ENCODE measurements at places on chromosomes 12 and 14. TPM values are rescaled to one million over a fixed set of nuclear protein-coding genes. Genes with fewer than 3 reads are reported as not detected.

The MYH6 gene
- total RNA-seq: not detected

The PELI2 gene
- total RNA-seq: 28.8 TPM

The KSR2 gene
- total RNA-seq: 2.1 TPM

The P3H3 gene
- 42.4 TPM for total RNA-seq

The CCDC198 gene
- not detected for total RNA-seq

The RNASE3 gene
- not detected for total RNA-seq

The TMEM63C gene
- total RNA-seq: 7.0 TPM

DNA sequence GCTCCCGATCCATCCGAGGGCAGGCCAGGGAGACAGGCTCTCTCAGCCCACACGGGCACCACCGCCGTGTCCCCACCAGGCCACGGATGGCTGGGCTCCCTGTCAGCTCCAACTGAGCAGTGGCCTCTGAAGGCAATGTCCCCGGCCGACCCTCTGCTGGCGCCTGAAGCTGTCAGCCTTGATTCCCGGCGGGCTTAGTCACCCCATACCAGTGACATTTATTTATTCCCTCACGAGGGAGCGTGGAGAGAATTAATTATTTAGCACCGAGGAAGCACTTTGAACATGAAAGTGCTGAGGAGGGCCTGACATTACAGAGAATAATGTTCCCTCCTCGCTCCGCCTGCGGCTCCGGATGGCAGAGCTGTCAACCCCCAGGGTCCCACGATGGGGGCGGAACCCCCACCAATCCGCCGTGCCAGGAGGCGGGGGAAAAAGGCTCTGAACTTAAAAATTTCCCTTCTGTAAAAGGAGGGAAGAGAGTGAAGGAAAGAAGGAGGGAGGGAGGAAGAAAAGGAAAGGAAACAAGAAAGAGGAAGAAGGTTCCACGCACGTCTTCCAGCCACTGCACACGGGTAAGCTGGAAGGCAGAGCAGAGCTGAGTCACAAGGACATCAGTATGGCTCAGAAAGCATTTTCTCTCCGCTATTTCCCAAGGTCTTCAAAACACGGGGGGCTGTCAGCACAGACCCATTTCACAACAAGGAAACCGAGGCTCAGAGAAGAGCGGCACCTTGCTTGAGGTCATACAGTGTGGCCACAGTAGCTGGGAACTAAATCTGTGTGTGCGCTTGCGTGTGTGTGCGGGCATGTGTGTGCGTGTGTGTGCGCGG lies 108.7 kb upstream of the NCOR2 start:
- no peaks in the 10 kb centered on the region for H3K36me3 ChIP-seq
- H3K27me3 ChIP-seq: no peaks in the 10 kb centered on the region
- no peak for DNase-seq
- no peaks in the 10 kb centered on the region for H3K4me1 ChIP-seq

DNA sequence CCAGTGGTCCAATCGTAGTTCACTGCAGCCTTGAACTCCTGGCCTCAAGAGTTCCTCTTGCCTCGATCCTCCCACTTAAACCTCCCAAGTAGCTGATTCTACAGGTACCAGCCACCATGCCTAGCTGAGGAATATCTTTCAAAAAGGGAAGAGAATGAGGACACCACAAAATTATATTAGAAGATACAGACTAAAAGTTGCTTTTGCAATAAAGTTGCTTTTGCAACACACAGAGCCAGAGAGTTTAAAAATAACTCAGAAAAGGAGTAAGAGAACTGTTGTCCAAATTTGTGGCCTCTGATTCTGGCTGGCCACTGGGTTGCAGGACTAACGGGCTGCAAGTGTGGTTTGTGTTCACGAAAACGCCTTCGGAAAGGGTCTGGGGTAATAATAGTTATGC lies 19.8 kb downstream of the TMEM253 start:
- H3K4me3 ChIP-seq: no peak overlapping the region
- no peak overlapping the region for H3K27ac ChIP-seq
- no peaks in the 10 kb centered on the region for H3K27me3 ChIP-seq
- H3K4me1 ChIP-seq: no peaks in the 10 kb centered on the region
- no peaks in the 10 kb centered on the region for H3K36me3 ChIP-seq

GRCh38 chr14:76936483-76936882 lies 92.0 kb downstream of the IRF2BPL start:
- no peak for DNase-seq
- no peaks in the 10 kb centered on the region for H3K27me3 ChIP-seq
- peaks cover 10% of the 10 kb centered on the region for H3K4me1 ChIP-seq
- H3K36me3 ChIP-seq: no peaks in the 10 kb centered on the region
- no peak overlapping the region for H3K4me3 ChIP-seq
- H3K27ac ChIP-seq: no peak overlapping the region

DNA sequence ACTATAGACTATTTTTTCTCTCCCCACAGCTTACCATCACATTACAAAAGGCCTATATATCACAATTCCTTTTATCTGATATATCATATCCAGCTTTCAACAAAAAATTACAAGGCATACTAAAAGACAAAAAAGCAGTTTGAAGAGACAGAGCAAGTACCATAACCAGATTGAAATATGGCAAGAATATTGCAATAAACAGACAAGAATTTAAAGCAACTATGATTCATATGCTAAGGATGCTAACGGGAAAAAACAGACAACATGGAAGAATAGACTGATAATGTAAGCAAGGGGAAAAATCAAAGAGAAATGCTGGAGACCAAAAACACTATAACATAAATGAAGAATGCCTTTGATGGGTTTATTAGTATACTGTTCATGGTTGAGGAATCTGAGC lies 40.7 kb downstream of the LRP6 start:
- no peaks in the 10 kb centered on the region for H3K27me3 ChIP-seq
- H3K4me3 ChIP-seq: no peak overlapping the region
- peaks cover 7% of the 10 kb centered on the region for H3K4me1 ChIP-seq
- no peak overlapping the region for H3K27ac ChIP-seq
- H3K36me3 ChIP-seq: no peaks in the 10 kb centered on the region

- H3K27ac ChIP-seq: no peak overlapping the region
- peaks cover 26% of the 10 kb centered on the region for H3K4me1 ChIP-seq
- H3K4me3 ChIP-seq: no peak overlapping the region
- DNase-seq: no peak
Observed at GRCh38 chr14:54364555-54365415, 32.0 kb upstream of the CDKN3 start.

GRCh38 chr12:29159661-29160060 lies 10.6 kb downstream of the FAR2 start:
- peaks cover 3% of the 10 kb centered on the region for H3K4me1 ChIP-seq
- no peaks in the 10 kb centered on the region for H3K36me3 ChIP-seq
- H3K4me3 ChIP-seq: no peak overlapping the region
- no peaks in the 10 kb centered on the region for H3K27me3 ChIP-seq
- DNase-seq: no peak

- H3K27me3 ChIP-seq: no peaks in the 10 kb centered on the region
- H3K4me3 ChIP-seq: no peak overlapping the region
- H3K27ac ChIP-seq: no peak overlapping the region
- H3K36me3 ChIP-seq: no peaks in the 10 kb centered on the region
Observed at GRCh38 chr14:69676723-69677122, 65.3 kb downstream of the SUSD6 start.

GRCh38 chr12:68932961-68933893 lies at the start of gene CPM:
Gene CPM (minus strand): TSS chr12:68933171. CDS start chr12:68932837, 334 bp downstream.
- no peaks in the 10 kb centered on the region for H3K36me3 ChIP-seq
- peak within 1 kb of the TSS; percentile 63 for H3K4me3 ChIP-seq
- H3K4me1 ChIP-seq: no peaks in the 10 kb centered on the region
- peaks cover 29% of the 10 kb centered on the region for H3K27me3 ChIP-seq

- H3K4me1 ChIP-seq: no peaks in the 10 kb centered on the region
- H3K27me3 ChIP-seq: no peaks in the 10 kb centered on the region
- no peak overlapping the region for H3K27ac ChIP-seq
- no peak for DNase-seq
- H3K4me3 ChIP-seq: peak overlapping the region; percentile 13
Observed at GRCh38 chr14:82805892-82806825, 1272.5 kb upstream of the SEL1L start.

DNA sequence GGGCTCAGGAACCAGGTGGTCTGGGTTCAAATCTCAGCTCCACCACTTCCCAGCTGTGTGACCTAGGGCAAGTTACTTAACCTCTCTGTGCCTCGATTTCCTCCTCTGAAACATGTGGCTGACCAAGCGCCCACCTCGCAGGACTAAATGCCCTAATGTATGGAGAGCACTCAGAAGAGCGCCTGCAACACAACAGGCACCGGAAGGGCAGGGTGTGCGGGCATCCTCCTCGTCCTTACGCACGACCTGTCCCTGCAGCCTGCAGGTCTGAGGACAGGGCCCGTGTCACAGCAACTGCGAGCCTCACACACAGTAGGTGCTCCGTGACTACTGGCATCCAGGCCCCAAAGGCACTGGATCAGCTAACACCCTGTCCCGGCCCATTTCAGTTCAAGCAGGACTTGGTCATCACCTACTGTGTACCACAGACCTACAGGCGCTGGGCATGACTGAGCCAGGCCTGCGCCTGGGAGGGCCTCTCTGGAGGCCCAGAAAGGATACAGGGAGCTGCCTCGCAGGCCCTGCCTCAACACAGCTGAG lies 131.5 kb downstream of the NCOR2 start:
- H3K27me3 ChIP-seq: no peaks in the 10 kb centered on the region
- H3K27ac ChIP-seq: no peak overlapping the region
- no peak for DNase-seq
- peaks cover 5% of the 10 kb centered on the region for H3K4me1 ChIP-seq

- no peak overlapping the region for H3K4me3 ChIP-seq
- no peaks in the 10 kb centered on the region for H3K4me1 ChIP-seq
- H3K36me3 ChIP-seq: no peaks in the 10 kb centered on the region
Observed at GRCh38 chr14:33671556-33671955, 279.3 kb downstream of the EGLN3 start.

- peaks cover under 1% of the 10 kb centered on the region for H3K4me1 ChIP-seq
- no peak overlapping the region for H3K4me3 ChIP-seq
- no peak for DNase-seq
- H3K36me3 ChIP-seq: no peaks in the 10 kb centered on the region
Observed at GRCh38 chr12:27338473-27338872, 5.8 kb downstream of the BMAL2 start.

DNA sequence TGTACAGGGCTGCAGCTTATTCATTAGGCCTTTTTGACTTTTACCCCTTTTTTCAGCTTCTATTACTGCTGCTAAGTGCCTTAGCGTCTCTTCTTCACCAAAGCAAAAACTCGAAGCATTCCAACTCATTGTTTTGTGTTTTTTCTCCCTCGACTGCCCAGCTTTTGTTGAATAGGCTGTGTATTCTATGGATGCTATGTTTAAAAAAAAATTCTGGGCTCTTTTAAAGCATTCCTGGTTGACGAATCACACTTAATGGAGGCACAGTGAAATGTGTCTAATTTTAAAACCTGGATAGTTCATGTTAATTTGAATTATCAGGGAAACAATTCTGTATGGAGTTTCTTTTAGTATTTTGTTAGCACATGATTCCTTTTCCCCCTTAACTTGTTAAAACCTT lies 29.7 kb downstream of the KTN1 start:
- peaks cover 7% of the 10 kb centered on the region for H3K4me1 ChIP-seq
- no peaks in the 10 kb centered on the region for H3K36me3 ChIP-seq
- H3K4me3 ChIP-seq: no peak overlapping the region
- no peak for DNase-seq
- H3K27me3 ChIP-seq: no peaks in the 10 kb centered on the region

Measured in H1 (cell line).